ENCODE measurements at places on chromosomes 7 and 10. TPM values are rescaled to one million over a fixed set of nuclear protein-coding genes. Genes with fewer than 3 reads are reported as not detected.
A peak's percentile ranks its signal among the peaks of the same experiment; 100 is the strongest.

The VAX1 gene
- total RNA-seq, result not detected

The ZPBP gene
- total RNA-seq, result not detected

The ACHE gene
- total RNA-seq, result 33.0 TPM

- DNase-seq, result no peak
These were observed 171.8 kb upstream of the CDK1 start for GRCh38 chr10:60606343-60607080.

- DNase-seq, result no peak
These were observed 966 bp downstream of the FBH1 start for GRCh38 chr10:5891009-5891408.

- DNase-seq, result no peak
These were observed 94.4 kb upstream of the NEBL start for GRCh38 chr10:20991526-20991925.

- DNase-seq, result no peak
These were observed 359.2 kb downstream of the PHF14 start for GRCh38 chr7:11332865-11333228.

DNA sequence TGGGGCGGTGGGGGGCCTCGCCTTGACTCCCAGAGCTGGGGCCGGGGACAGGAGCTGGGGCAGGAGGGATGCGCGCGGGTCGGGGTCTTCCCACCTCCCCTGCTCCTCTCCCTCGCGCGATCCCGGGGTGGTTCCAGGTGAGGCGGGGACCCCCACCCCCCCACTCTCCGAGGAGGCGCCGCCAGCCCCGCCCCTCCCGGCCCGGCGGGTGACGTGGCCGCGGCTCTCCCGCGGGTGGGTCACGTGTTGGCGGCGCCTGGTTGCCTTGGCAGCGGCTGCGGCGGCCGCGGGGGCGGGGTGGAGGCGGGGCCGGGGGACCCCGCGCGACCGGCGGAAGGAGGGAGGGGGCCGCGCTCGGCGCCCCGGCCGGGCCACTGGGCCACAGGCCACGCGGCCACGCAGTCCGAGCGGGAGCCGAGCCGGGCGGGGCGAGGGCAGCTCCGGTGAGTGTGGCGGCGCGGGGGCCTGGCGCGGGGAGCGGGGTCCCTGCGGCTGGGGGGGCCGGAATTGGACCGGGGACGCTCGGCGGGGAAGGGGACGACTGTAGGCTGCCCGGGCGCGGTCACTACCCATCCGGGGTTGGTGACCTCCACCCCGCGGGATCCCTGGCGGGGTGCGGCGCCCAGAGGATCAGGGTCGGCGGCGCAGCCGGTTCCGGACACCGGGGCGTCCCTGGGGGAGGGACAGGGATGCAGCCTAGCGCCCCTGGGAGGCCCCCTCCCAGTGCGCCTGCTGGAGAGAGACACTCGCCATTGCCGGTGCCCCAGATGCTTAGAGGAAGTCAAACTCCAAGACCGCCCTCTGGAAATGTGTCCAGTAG, at the start of gene ORAI2:
ORAI2 (plus strand) TSS at position 357 of the 820 bp plus-strand sequence. CDS start 5,382 bp downstream, outside the sequence.
- peak; percentile 64 for DNase-seq

DNA sequence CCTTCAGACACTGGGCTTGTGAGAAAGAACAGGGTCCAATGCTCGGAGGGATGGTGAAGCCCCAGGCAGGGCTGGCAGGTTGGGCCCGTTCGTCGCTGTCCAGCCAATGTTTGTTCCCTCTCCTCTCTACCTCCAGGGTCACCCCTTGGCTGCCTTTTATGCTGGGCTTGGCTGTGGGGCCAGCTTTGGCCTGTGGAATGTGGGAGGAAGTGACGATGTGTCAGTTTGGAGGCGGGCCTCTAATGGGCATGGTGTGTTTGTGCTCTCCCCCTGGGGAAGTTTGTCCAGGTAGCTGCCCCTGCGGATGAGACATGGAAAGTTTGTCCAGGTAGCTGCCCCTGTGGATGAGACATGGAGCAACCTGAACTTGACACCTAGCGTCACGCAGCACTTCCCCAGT, 236.7 kb downstream of the GLRX3 start:
- DNase-seq, result no peak

- DNase-seq, result peak; percentile 77
These were observed 129.3 kb downstream of the PKD1L1 start for GRCh38 chr7:47818796-47819606.

DNA sequence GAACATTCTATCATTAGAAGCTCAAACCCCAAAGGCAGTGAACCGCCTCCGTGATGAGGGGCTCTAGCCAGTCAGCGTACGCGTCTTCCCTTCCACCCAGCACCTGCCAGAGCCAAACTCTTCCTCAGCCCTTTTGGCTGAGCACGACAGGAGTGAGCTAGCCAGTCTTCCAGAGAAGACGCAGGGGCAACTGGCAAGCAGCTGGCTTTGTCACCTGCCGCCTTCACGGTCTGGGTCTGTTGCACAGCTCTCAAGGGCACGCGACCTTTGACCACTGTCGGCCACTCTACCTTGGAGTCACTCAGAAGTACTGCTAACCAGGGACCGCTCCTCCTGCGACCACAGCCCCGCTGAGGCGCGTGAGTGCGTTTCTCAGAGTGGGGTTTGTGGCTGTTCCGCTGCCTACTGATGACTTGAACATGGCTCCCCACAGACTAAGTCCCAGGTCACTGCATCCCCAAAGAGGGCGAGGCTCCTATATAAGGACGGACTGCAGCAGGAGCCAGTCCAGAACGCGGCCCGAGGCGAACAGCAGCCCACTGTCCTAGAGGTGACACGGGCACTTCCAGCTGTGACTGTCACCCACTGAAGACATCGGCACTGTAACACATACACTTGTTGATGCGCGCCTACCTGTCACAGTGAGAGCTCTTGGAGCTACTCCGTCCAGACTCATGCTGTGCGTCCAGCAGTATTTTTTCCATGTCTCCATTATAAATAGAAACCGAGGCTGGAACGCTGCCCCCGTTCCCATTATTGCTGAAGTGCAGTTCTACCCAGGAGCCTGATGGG, 8.4 kb downstream of the BNIP3 start:
- DNase-seq, result no peak

- no peak for DNase-seq
These were observed 36.1 kb downstream of the ETV1 start for GRCh38 chr7:13953368-13953767.

GRCh38 chr10:1939016-1939415, 201.7 kb upstream of the ADARB2 start:
- no peak for DNase-seq

DNA sequence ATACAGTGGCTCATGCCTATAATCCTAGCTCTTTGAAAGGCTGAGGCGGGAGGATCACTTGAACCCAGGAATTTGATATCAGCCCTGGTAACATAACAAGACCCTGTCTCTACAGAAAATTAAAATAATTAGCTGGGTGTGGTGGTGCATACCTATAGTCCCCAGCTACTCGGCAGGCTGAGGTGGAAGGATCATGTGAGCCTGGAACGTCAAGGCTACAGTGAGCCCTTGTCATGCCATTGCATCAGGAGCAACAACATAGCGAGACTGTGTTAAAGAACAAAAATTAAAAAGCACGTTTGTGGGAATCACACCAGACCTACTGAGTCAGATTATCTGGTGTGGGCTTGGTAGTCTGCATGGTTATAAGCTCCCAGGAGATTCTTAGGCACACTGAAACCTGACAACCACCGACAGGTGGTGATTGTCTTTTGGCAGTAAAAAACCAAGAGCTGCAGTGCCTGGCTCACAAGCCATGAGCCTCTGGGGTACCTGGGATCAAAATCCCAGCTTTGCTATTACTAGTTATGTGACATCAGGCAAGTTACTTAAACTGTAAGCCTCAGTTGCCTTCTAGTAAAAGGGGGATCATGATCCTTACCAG, 146.9 kb downstream of the SND1 start:
- DNase-seq, result no peak

- DNase-seq, result no peak
These were observed 50.4 kb downstream of the SEC23IP start for GRCh38 chr10:119942973-119943372.

GRCh38 chr10:96673318-96674099, 46.8 kb downstream of the PIK3AP1 start:
- no peak for DNase-seq

GRCh38 chr10:126422567-126422966, 34.3 kb upstream of the ADAM12 start:
- DNase-seq, result no peak

- no peak for DNase-seq
These were observed 129.8 kb downstream of the CUBN start for GRCh38 chr10:16999665-17000451.

DNA sequence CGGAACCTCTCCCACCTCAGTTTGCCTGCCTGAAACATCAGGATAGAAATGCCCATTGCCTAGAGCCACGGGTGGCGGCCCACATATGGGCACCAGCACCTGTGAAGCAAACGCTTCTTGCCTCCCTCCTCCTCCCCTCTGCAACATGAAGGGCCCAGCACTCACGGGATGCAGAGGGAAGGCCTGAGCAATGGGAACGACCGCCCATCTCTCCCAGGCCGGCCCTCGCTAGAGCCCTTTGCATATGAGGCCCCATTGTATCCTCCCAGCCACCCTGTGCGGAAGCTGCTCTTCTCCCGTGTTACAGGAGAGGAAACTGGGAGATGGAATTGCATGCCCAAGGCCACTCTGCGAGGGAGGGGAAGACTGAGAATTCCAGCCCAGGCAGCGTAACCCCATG, 88.2 kb downstream of the RGS10 start:
- DNase-seq, result no peak

GRCh38 chr7:23298141-23298881, 828 bp upstream of the MALSU1 start:
- DNase-seq, result no peak
